ENCODE measurements at places on chromosomes 12 and 14.

DNA sequence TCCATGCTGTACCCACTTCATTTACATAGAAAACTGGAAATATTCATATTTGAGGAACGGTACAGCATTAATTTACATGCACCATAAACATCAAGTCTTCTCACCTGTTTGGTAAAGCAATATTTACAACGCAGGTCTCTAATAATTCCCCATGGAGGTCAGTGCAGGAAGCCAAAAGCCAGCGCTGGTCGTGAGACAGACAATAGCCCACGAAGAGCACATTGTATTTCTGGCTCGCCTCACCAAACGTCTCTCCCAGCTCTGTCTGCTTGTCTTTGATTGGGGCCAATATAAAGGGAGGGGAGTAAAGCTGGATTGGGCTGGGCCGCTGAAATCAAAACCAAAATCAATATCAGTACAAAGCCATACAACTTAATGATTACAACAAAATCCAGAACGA is 302.1 kb downstream of the MED13L start:
- DNase-seq = no peak

- DNase-seq = no peak
Measured at GRCh38 chr12:95215949-95216348, 1.3 kb downstream of the FGD6 start.

DNA sequence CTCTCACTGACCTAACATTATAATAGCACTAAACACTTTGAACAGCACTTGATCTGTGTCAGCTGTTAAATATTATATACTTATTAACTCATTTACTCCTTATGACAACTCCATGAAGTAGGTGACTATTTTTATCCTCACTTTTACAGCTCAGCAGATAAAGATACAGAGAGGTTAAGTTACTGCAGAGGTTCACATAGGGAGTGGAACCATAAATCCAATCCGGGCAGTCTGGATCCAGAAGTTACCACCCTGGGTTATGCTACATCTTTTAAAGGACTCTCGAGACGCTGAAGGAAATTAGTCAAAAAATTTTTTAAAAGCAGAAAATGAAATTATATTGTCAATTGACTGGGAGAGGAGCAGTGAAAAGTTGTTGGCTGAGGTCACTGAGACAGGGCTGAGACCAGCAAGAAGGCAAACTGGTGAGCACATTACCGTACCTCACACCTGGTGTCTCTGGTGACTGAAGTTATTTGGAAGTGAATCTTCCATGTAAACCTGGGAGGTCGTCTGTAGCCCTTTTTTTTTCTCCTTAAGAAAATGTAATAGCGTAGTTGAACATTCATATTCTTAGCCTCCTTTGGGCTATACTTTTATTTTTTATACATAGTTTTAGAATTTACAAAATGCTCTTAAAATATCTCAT is 1.2 kb upstream of the RIMKLB start:
- no peak for DNase-seq

- DNase-seq = no peak
Measured at GRCh38 chr14:53151523-53152183, 1.5 kb downstream of the DDHD1 start.

GRCh38 chr12:6391013-6391412 is 7.1 kb downstream of the LTBR start:
- DNase-seq = no peak

DNA sequence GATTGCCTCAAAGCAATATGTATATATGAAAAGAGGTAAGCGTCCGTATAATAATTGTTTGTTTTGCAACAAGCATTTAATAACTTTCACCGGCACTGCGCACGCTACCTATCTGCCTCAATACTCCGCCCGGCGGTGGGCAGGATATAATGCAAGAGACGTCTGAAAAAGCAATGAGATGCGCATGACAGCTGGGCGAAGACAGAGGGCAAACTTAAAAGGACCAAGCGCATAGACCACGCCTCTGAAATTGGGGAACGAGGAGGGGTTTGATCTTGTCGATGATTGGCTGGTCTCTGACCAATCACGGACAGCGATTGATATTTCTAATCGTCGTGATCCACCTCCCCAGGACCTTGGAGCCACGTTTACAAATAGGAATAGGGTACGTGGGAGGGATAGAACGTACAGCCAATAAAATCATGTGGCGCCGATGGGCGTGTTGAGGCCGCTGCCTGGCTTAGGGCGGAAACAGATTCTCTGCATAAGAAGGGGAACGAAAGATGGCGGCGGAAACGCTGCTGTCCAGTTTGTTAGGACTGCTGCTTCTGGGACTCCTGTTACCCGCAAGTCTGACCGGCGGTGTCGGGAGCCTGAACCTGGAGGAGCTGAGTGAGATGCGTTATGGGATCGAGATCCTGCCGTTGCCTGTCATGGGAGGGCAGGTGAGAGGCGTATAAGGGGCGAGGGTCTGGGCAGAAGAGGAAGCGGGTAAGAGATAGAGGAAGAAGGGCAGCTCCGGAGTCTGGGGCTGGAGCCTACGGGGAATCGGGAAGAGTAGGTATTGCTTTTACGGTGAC is at the start of gene OS9:
Gene OS9 (plus strand): TSS at position 474 of the 800 bp plus-strand sequence. CDS start 30 bp downstream, at position 504.
- DNase-seq = peak; percentile 99

- DNase-seq = no peak
Measured at GRCh38 chr12:116708826-116709756, 28.8 kb downstream of the SPRING1 start.

- DNase-seq = no peak
Measured at GRCh38 chr12:69102856-69103255, 136.5 kb upstream of the CPSF6 start.

DNA sequence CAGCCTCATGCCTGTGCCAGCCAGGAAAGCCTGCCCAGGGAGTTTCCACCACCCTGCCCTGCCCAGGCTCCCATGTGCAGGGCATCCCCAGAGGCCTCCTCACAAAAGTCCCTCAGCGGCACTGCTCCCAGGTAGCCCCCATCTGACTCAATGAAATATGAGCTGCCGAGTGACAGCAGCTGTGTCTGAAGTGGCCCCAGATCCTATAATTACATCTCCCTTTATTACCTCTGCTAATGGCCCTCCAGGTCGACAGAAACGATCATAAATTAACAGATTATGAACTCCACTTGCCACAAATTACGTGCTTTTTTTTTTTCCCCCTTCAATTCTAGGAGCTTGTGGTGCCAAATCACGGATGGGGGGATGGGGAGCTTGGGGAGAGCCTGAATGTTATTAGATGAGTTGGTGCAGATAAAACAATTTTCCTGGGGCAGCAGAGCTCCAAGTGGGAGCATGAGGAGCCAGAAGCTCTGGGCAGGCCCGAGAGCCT is 110.4 kb downstream of the ESRRB start:
- DNase-seq = no peak

- DNase-seq = no peak
Measured at GRCh38 chr12:20493934-20494333, 125.6 kb downstream of the PDE3A start.

- no peak for DNase-seq
Measured at GRCh38 chr14:36820111-36820709, 158.6 kb downstream of the PAX9 start.

- no peak for DNase-seq
Measured at GRCh38 chr14:80764496-80764895, 177.0 kb downstream of the CEP128 start.

Measured in kidney epithelial cell (primary cell).